ENCODE measurements at places on chromosomes 7 and 10. TPM values are rescaled to one million over a fixed set of nuclear protein-coding genes. Genes with fewer than 3 reads are reported as not detected.

GRCh38 chr10:60706146-60706545 lies 72.1 kb upstream of the CDK1 start:
- DNase-seq = no peak

DNA sequence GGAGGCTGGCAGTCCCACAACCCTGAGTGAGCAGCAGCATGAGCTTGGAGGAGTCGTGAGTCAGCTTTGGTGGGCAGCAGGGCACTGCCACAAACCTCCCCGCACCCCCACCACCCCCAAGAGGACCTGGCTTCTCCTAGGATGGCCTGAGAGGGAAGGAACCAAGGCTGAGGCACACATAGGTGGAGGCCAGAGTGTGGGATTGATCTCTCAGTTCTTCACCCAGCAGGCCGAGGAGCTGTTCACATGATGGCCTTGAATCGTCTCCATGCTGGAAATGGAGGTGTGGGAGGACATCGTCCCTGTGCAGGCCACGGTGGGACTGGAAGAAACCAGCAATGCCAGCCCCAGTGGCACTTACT lies 17.4 kb upstream of the GDF10 start:
- no peak for DNase-seq

DNA sequence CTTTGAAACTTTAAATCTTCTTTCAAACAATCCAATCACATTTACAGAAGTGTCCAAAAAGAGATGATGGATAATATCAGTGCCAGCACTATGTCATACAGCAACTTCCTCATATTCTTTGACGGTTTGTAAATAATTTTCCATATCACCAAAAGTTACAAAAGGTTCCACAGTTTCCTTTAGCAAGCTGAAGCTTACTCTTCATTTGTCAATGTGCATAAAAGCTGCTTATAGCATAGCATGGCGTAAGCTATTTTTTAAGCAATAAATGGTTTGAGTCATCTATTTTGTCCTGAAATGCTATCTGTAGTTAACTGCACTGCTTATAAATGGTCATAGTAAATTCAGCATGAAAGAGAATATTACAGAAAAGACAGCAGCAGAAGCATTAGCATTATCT lies 95.1 kb downstream of the ETV1 start:
- DNase-seq = no peak

DNA sequence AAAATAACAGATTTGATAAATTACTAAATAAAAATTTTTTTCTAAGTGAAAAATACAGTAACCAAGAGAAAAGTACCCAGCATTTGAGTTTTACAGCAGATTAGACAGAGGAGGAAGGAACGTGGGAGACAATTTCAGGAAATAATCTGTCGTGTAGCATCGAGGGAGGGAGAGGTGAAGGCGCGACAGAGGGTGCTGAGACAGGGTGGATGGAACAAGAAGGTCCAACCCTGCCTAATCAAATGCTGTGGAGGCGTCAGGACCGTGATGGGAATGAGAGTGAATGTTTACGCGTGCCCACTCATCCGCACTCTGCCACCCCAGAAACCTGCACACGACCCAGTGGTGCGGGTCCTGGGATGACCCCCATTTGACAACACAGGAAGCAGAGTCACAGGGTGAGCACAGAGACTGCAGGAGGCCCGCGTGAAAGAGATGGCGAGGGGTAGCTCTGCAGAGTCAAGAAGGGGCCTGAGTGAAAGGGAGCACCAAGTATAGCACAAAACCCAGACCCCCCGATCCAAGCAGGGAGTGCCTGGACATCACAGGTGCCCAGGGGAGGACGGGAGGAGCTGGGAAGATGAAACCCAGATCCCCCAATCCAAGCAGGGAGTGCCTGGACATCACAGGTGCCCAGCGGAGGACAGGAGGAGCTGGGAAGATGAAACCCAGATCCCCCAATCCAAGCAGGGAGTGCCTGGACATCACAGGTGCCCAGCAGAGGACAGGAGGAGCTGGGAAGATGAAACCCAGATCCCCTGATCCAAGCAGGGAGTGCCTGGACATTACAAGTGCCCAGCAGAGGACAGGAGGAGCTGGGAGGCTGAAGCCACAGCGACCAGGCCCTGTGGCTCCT lies 558.9 kb downstream of the DNAJB6 start:
- DNase-seq = no peak

- DNase-seq = no peak
Measured at GRCh38 chr7:35313575-35313974, 59.7 kb upstream of the TBX20 start.

DNA sequence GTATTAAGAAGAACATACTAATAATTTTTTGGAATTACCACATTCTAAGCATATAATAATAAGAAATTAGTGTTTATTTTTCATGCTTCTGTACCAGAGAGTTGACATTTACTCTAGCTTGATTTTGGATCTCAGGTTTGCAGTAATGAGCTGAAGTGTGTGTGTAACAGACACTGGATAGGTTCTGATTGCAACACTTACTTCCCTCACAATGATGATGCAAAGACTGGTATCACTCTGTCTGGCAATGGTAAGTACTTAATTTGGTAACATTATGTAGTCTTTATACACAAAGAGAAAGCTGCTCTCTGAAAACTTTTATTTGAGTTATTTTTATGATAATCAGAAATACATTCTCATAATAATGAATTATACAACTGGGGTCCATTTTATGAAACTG lies 54.1 kb downstream of the SRI start:
- no peak for DNase-seq

DNA sequence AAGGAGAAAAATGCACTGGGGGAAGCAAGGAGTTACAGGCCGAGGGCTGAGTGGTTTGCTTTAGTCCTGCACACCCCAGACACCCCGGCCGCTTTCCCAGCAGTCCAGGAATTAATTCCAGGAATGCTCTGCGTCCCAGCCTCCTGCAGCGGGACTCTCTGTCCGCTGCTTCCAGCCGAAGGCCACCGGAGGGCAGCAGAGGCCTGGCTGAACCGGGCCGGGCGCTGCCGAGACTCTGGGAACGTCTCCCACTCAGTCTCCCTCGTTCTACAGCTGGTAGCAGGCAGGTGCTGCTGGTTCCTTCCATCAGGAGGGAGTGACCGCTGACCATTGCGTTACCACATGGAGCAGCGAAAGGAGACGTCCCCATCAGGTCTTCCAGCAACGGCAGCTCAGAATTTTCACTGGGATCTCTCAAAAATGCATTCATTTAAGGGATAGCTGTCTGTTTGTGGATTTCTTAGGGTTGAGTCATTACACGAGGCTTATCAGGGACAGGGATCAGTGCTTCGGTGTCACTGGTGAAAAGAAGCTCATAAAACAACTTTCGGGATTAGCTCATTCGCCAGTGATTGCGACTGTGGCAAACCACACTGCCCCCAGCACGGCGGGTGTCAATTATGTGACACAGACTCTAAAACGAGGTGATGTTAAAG lies 24.9 kb upstream of the PITRM1 start:
- peak; percentile 55 for DNase-seq

DNA sequence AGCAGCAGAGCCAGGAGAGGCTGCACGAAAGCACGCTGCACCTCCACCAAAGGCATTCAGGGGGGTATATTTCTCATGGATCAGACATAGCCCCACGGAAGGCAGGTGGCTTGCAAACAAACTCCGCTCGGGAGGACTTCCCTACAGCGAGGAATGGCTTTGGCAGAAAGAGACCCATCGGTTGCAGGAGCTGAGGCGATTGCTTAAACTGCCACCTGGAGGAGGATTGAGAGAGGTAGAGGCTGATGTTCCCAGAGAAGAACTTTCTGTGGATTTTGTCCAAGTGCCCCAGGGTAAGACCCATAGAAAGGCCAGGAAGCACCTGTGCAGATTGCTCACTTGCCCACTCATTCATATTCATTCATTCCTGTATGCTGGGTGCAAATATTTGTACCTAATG lies 89.1 kb downstream of the NEUROD6 start:
- no peak for DNase-seq

GRCh38 chr10:103983367-103983911 lies 16.5 kb downstream of the SLK start:
- no peak for DNase-seq

The HOXA10 gene
- 155 TPM for polyA plus RNA-seq

The NANOS1 gene
- polyA plus RNA-seq = 3.2 TPM

The PSD gene
- polyA plus RNA-seq = 14.6 TPM

All from left renal cortex interstitium (tissue), 4 donors.